Activated naive CD4-positive, alpha-beta T cell (primary cell): ENCODE measurements at places on chromosomes 2 and 18.

DNA sequence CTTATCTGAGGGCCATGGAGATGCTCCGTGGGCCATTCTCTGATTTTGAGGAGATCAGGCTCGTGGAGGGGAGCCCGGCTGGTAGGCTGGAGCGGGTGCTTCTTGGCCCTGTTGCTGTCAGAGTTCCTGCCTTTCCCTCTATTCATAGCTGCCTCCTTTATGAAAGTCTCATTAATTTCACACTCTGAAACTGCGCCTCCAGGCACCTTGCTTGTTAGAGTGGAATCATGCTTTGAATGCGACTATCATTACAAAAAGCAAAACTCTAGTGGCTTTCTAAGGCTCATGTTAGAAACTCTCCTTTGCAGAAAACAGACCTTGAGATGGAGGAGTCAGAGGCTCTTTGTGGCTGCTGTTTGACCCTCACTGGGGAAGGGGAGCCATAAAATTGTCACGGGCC is 131.0 kb upstream of the SNTG2 start:
- DNase-seq: no peak

DNA sequence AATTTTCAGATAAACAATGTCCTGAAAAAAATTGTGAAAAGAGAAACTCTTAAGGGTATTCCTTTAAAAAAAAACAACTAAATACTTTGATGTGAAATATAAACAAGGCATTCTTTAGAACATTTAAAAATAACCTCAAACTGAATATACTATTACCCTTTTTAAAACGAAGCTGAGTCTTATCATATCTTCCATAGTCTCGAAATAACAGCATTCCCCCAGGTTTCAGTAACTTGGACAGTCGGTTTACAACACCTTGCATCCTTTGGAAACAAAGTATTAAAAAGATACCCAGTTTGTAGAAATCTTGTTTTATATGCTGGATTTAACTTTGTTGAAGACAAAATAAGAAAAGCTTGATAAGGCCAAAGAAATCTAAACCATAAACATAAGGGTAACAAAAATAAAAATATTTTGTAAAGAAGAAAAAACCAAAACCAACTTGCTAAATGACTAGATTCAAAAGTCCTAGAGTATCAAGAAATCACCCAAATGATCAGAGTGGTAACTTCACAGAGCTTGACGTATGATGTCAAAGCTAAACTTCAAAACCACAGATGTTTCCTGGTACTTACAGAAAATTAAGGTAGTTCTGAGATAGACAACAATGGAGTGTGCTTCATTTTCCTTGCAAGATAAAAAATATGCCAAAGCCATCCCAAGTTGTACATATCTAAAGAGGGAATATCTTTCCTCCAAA is 107.8 kb downstream of the METTL8 start:
- DNase-seq: no peak

- DNase-seq: no peak
Measured at GRCh38 chr2:174325373-174326160, 9.2 kb upstream of the SP9 start.

DNA sequence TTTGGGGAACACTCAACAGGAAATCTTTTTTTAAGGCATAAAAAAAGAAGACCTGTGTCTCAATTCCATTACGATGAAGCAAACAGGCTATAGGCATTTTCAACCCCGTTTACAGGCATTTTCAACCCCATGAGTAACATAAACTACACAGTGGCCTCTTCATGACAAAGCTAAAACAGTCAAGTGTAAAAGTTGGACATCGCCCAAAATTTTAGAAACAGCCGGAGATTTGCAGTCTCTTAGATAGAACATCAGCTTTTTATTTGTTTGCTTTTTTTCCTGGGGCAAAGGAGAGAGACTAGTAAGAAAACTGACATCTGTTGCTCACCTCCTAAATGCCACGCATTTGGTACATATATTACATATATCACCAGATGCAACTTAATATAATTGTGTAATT is 173.7 kb downstream of the CMPK2 start:
- DNase-seq: no peak

GRCh38 chr18:62610701-62611411 is 88.0 kb downstream of the ZCCHC2 start:
- no peak for DNase-seq

- no peak for DNase-seq
Measured at GRCh38 chr2:217167531-217167930, 307.7 kb upstream of the TNP1 start.

DNA sequence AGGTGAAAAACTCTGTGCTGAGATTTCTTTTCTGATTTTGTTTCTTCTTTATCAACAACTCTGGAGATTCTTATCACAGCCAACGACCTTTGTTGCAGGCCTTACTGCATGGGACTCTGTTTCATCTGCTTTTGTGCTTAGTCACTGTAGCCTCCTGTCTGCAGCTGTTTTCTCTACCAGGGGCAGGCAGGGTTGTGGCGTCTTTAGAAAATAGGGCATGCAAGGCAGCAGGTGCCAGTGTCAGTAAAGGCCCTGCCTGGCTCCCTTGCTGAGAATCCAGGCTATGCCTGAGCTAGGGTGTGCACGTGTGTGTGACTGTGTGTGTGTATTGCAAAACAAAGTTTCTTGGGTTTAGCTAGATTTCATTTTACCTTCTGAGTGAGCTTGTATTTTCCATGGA is 14.6 kb upstream of the SLC9A2 start:
- DNase-seq: no peak

GRCh38 chr2:76469066-76469465 is 758.4 kb upstream of the GCFC2 start:
- DNase-seq: no peak

DNA sequence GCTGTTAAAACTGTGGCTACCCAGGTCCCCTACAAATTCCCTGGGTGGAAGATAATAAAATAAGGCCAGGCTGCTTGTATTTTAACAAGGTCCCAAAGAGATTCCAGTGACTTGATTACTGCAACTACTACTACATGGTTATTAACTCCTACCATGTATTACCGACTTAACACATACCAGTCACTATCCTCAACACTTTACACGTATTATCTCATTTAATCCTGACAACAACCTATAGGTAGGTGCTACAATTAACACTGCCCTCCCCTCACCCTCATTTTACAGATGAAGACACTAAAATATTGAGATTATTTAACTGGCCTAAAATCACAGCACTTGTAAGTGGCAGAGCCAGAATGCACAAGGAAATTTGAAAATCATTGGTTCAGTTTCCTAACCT is 5.4 kb downstream of the CLASP1 start:
- no peak for DNase-seq

DNA sequence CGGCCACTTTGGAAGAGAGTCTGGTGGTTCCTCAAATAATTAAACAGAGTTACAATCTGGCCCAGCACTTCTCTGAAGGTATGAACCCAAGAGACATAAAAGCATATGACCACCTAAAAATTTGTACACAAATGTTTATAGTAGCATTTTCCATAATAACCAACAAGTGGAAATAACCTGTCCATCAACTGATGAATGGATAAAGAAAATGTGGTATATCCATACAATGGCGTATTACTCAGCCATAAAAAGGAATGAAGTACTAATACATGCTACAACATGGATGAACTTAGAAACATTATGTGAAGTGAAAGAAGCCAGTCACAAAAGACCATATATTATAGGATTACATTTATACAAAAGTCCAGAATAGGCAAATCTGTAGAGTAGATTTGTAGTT is 76.0 kb upstream of the RGPD5 start:
- no peak for DNase-seq

DNA sequence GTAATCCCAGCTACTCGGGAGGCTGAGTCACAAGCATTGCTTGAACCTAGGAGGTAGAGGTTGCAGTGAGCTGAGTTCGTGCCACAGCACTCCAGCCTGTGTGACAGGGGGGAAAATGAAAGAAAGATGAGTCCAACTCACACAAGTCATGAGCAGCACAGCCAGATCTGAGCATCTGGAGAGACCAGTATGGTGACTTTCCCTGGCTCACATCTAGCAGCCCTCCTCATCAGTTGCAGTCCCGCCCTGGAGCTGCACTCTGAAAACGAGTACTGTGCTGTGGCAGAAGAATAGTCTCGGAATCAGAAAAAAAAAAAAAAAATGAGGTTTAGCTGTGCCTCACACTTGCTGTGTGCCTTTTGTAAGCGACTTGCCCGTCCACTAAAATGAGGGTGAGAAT is 74.4 kb upstream of the TRIB2 start:
- no peak for DNase-seq

- no peak for DNase-seq
Measured at GRCh38 chr2:45568935-45569334, 42.1 kb downstream of the SRBD1 start.

DNA sequence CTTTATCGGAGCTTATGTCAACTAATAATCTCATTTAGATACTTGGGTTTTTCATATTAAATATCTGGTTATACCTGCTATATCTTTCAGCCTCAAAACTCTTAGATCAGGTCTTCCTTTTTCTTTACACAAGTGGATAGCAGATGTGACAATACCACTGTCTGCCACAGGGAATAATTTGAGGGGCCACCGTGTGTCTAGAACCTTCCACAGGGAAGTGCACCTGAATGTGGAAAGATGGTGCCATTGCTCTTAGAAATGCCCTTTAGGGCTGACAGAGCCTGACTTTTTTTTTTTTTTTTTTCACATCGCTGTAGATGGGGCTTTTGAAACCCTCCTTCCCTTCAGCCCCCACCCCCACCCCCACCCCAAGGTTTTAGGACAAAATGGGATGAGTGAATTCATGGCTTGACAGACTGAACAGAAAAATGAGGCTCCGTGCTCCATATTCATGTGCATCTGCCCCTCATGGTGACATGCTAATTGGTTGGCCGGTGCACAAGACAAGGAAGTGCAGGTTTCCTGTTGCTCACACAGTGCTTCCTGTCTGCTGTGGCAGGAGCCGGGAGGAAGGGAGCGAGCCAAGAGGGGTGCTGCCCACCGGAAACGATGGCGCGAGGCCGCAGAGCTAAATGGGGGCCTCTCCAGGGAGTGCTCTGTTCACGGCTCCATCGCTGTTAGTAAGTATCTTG is 246.0 kb downstream of the LDLRAD4 start:
- no peak for DNase-seq

- DNase-seq: no peak
Measured at GRCh38 chr18:31225668-31226067, 63.0 kb upstream of the DSC1 start.

DNA sequence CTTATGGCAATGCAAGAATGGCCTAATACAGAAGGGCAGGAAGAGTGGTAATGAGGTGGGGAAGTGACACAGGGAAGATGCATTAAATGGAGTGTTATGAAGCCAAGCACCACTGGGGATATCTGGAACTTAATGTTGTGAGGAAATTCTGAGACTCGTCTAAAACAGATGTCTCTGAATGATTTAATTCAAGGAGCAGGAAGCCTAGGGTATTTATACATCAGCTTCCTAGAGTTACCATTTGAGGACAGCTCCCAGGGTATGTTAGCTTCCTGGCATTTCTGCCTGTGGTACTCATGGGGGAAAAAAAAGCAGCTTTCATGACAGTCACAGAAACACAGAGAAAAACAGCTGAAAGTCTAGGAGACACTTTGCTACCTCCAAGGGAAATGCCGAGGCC is 989.5 kb downstream of the CBLN2 start:
- DNase-seq: no peak
